ENCODE measurements at places on chromosomes 16 and 17.

DNA sequence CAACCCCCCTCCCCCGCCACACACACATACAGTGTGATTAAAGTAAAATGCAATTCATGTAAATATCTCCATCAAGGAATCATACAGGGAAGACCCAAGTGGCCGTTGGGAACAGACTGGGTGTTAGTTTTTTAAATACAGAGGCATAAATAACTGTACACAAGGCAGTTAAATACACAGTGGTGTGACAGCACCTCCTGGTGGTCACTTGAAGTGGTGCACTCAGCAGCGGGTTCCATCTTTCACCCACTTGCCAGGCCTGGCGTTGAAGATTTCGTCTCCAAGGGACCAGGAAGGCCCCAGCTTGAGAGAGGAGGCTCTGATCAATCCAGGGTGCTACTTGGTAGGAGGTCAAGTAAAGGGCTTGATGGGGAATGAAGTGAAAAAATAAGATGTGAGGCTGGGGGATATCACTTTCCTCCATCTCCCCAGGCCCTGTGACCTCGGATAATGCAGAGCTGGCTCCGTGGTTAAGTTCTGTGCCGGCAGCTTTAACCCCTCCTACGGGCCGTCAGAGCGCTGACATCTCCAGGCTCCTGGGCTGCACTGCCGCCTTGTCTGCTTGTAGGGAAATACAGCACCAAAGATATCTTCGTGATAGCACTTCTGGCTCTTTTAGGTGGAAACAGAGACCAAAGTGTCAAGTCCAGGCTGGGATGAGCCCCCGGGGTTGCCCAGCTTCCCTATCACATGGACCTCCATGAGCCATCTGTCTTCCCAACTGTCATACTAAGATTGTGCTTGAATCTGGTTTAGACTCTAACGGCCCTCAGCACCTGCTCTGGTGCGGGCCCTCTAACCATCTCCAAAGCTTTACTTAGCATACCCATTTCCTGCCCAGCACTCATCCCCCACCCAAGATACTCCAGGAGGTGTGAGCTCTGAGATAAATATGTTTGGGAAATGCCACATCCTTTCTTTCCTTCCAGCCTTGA, 20.7 kb downstream of the LGALS9 start:
- DNase-seq: peak; percentile 19

DNA sequence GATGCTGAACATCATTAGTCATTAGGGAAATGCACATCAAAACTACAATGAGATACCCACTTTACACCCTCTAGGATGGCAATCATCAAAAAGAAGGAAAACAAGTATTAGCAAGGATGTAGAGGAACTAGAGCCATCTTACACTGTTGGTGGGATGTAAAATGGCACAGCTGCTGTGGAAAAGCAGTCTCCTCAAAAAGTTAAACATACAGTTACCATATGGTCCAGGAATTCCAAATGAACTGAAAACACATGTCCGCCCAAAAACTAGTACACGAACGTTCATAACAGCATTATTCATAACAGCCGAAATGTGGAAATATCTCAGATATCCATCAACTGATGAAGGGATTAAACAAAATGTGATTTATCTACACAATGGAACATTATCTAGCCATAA, 7.0 kb downstream of the FBF1 start:
- DNase-seq: peak; percentile 11

- no peak for DNase-seq
These were observed 1.8 kb downstream of the PIK3R5 start for GRCh38 chr17:8963647-8964258.

- DNase-seq: peak; percentile 69
These were observed 30.9 kb downstream of the XPO6 start for GRCh38 chr16:28180655-28181460.

- DNase-seq: no peak
These were observed 31.0 kb downstream of the DHRS7B start for GRCh38 chr17:21157586-21158370.

DNA sequence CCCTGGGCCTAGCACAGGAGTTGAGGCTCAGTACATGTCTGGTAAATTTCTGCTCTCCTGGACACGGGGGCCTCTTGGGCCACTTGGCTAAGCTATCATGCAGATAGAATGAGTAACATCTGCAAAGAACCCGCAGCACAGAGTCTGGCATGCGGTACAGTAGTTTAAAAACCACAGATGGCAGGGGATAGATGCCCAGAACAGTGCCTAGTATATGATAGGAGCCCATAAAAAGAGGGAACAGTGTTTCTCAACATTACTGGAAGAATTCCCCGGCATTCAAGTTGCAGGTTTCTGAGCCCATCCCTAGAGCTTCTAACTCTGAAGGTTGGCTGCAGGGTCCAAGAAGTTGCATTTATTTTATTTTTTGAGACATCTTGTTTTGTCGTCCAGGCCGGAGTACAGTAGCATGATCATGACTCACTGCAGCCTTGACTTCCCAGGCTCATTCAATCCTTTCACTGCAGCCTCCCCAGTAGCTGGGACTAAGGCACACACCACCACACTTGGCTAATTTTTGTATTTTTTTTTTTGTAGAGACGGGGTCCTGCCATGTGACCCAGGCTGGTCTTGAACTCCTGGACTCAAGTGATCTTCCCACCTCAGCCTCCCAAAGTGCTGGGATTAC, 5.8 kb downstream of the CDIPT start:
- peak; percentile 95 for DNase-seq

DNA sequence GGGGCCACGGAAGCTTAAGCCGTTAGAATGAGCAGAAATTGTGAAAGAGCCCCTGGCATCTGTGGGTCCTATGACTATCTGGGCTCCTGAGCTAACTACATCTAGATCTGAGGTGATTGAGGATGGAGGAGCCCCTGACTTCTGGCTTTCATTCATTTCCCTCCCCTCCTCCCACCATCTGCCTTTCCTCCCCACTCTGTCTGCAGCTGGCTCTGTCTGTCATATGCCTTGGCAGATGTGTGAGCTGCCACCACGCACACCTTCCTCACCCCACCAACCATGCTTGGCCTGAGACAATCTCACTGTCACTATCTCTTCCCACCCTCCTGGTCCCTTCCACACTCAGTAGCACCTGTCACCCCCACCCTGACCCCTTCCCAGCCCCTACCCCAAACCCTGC, 5.1 kb downstream of the CD300E start:
- no peak for DNase-seq

DNA sequence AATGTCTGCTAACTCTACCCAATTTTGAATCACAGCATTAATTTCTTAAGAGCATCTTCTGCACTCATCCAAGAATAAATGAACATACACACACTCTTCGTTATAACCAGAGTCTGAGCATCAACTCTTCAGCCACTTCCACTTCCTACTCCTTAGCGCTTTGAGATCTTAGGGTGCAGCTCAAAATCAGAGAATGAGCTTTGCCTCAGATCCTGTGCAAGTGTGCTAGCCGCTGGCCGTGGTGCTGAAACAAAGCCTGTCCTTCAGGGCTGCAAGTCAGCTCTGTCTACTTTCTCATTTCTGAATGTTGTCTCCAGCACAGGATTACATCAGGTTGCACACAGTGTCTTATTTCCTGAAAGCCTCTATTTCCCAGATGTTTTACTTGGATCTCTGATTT, 165.4 kb downstream of the AIPL1 start:
- peak; percentile 25 for DNase-seq
